ENCODE measurements at places on chromosomes 13 and 19.

GRCh38 chr13:23828866-23829265 lies 60.3 kb downstream of the MIPEP start:
- DNase-seq, result no peak

GRCh38 chr19:30391554-30392551 lies 19.7 kb downstream of the ZNF536 start:
- DNase-seq, result no peak

DNA sequence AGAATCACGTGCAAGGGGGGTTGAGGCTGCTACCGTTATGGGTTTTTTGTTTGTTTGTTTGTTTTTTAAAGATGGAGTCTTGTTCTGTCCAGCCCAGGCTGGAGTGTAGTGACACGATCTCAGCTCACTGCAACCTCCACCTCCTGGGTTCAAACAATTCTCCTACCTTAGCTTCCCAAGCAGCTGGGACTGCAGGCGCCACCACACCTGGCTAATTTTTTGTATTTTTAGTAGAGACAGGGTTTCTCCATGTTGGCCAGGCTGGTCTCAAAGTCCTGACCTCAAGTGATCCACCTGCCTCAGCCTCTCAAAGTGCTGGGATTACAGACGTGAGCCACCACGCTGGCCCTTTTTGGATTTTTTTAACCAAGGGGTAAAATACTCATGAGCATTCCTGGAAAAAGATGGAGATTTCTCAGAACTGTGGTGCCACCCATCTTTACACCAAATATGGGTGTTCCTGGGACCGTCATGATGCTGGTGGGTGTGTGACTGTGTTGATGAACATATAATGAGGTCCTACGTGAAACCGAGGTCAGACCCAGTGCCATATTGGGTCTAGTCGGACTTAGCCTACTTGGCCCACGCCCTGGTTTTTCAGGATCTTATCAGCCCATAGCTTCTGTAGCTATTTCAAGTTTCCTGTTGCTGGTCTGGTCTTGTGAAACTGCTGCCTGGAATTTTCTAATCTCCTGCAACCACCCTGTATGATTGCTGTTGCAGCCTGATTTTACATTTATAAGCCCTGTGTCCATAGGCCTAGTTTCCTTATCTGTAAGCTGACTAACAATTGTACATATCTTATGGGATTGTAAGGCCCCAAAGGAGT lies 6.2 kb downstream of the PPP1R15A start:
- DNase-seq, result no peak

GRCh38 chr13:19658831-19659230 lies 25.4 kb downstream of the MPHOSPH8 start:
- DNase-seq, result no peak

DNA sequence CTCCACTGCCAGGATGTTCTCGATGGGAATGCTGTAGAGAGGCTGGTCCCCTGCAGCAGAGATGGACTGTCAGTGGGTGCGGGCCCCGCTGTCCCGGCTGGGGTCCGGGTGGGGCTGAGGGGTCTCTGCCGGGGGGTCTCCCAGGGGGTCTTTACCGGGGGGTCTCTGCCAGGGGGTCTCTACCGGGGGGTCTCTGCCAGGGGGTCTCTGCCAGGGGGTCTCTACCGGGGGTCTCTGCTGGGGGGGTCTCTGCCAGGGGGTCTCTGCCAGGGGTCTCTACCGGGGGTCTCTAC lies 25.7 kb upstream of the C13orf46 start:
- no peak for DNase-seq

DNA sequence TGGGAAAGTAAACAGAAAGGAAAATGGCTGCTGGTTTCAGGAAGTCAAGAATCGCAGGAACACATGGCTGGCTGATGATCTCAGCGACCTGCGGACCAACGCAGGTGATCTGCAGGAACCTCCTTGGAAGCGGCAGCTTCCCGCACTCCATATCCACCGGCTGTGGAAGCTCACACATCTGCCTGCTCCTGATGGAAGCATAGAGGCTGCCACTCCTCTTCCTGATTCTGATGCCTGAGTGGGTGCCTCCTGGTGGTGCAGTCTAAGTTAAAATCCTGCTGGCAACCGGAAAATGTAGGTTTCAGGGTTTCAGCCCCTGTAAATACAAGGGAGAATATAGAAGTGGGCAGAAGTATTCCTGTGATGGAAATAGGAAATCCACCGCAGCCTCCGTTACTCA lies 75.5 kb downstream of the TNFSF13B start:
- DNase-seq, result no peak

- DNase-seq, result no peak
Measured at GRCh38 chr13:32587811-32588170, 1.5 kb downstream of the PDS5B start.

DNA sequence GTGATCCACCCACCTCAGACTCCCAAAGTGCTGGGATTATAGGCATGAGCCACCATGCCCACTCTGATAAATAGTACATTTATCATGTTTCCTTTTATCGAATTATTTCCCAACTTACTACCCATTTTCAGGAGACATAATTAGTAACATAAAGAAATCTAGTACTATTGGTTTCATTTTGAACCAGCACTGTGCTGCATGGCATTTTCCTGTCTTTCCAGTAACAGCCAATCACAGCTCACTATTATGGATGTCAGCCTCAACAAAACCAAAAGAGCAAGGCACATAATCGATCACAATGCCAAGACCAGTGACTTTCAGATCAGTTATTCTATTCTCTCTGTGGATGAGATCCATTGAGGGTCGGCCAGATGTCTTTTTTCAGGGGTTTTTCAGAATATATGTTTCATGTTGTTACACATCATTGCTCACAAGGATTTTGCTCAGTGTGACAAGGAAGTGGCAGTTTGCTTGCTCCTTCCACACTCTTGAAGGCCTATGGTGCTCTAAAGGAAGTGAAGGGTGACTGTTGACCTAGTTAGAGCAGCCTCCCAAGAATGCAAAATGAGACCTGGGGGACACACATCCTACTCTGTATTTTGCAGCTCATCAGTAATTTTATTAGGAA lies 233.4 kb downstream of the KCNRG start:
- no peak for DNase-seq

GRCh38 chr19:42169486-42170413 lies 37.5 kb upstream of the POU2F2 start:
- no peak for DNase-seq

GRCh38 chr13:33452873-33453517 lies 167.4 kb upstream of the STARD13 start:
- DNase-seq, result no peak

- no peak for DNase-seq
Measured at GRCh38 chr19:8469613-8470368, 25.0 kb downstream of the HNRNPM start.

GRCh38 chr19:42254089-42254849 lies 659 bp downstream of the ERF start:
- DNase-seq, result peak; percentile 54

Measured in CD14-positive monocyte (primary cell).